Vagina (tissue), 2 donors: ENCODE measurements at places on chromosomes 6 and 20.

GRCh38 chr6:16712255-16712930 lies 48.9 kb downstream of the ATXN1 start:
- H3K27ac ChIP-seq, result peak overlapping the region; percentile 81
- H3K36me3 ChIP-seq, result no peaks in the 10 kb centered on the region
- H3K27me3 ChIP-seq, result no peaks in the 10 kb centered on the region
- no peak overlapping the region for H3K4me3 ChIP-seq
- DNase-seq, result no peak
- peaks cover 46% of the 10 kb centered on the region for H3K4me1 ChIP-seq

- peaks cover 28% of the 10 kb centered on the region for H3K4me1 ChIP-seq
- peak overlapping the region; percentile 72 for H3K4me3 ChIP-seq
- H3K27me3 ChIP-seq, result no peaks in the 10 kb centered on the region
Observed at GRCh38 chr6:26159357-26160273, 72.4 kb downstream of the HFE start.

DNA sequence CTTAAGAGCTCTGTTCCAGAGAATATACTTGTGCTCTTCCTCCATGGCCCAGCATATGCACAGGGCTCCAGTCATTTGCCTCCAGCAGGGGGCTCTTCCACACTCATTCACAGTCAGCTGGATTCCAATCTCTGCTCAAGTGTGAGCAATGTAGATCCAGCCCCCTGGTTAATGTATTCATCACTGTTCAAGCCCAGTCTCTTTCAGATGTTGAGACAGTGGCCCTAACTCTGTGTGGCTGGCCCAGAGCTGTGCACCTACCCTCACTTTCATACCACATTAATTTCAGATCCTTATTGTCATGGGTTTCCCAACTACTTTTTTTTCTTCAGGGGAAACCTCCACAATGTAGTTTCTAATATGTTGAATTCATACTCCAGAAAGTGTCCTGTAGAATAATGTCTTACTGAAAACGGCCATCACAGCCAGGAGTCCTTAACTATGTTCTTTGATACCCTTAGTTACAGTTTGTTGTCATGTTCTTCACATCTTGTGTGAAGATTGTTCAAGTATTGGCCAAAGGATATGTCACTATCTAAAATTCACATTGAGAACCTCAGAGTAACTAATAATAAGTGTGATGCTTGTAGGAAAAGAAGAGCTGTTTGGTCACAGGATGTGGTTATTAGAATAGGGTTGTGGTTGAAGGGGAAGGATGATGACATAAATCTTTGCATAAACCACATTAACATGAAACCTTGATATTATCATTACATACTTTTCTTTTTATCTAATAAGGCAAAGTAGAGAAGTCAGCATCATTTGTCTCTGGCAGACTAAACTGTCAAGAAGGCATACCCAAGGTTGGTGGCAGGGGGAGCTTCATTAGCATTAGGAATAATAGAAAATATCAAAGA lies 14.4 kb upstream of the HLA-DQA1 start:
- no peak overlapping the region for H3K27ac ChIP-seq
- no peaks in the 10 kb centered on the region for H3K36me3 ChIP-seq
- H3K4me3 ChIP-seq, result no peak overlapping the region
- no peak for DNase-seq
- no peaks in the 10 kb centered on the region for H3K27me3 ChIP-seq

DNA sequence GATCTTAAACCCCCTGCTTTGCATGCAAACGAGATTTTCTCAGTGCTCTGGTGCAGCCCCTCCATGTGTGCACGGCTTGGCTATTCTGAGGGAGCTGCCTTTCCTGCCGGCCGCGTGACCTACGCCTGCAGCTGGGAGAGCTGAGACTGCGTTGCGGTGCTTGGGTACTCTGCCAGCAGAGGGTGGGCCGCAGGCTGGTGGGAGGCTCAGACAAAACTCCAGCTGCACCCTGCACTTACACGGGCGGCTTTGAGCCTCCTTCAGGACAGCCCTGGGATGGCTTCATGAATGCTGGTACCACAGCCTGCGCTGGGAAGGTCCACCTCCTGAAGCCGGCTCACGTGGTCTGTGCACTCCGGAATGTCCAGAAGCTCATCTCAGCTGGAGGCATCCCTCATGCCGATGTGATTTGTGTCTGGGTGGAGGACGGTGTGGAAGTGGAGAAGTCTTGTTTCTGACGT lies 223.7 kb downstream of the DLL1 start:
- H3K4me1 ChIP-seq, result no peaks in the 10 kb centered on the region
- no peak for DNase-seq
- H3K36me3 ChIP-seq, result no peaks in the 10 kb centered on the region
- H3K27me3 ChIP-seq, result no peaks in the 10 kb centered on the region
- no peak overlapping the region for H3K4me3 ChIP-seq
- H3K27ac ChIP-seq, result peak overlapping the region; percentile 20

DNA sequence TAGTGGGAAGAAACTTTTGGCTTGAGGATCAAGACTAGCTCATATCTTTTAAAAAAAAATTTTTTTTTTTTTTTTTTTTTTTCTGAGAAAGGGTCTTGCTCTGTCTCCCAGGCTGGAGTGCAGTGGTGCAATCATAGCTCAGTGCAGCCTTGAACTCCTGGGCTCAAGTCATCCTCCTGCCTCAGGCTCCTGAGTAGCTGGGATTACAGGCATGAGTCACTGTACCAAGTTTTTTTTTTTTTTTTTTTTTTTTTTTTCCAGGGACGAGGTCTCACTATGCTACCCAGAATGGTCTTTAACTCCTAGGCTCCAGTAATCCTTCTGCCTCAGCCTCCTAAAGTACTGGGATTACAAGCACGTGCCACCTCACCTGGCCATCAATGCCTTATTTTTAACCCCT lies 27.9 kb downstream of the GCLC start:
- H3K27ac ChIP-seq, result no peak overlapping the region
- no peak overlapping the region for H3K4me3 ChIP-seq

GRCh38 chr6:16198061-16198705 lies 40.2 kb upstream of the GMPR start:
- H3K4me3 ChIP-seq, result no peak overlapping the region
- H3K36me3 ChIP-seq, result no peaks in the 10 kb centered on the region
- H3K27me3 ChIP-seq, result no peaks in the 10 kb centered on the region
- H3K4me1 ChIP-seq, result peaks cover 8% of the 10 kb centered on the region

DNA sequence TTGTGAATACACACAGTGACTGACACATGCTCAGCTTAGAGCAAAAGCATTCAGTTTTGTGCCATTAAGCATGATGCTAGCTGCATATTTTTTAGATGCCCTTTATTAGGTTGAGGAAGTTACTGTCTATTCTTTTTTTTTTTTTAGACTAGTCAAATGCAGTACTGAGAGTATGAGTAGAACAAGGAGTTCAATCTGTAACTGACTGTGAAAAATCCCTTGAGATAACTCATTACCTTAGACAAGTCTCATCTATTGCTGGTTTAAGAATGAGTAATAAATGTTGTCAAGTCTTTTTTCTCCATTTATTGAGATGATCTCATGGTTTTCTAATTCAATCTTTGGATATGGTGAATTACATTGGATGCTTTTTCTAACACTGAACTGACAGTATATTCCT lies 23.2 kb downstream of the AHI1 start:
- no peak overlapping the region for H3K4me3 ChIP-seq
- no peak for DNase-seq
- no peaks in the 10 kb centered on the region for H3K4me1 ChIP-seq
- H3K36me3 ChIP-seq, result peaks cover 10% of the 10 kb centered on the region
